ENCODE measurements at places on chromosomes 5 and 9.
A peak's percentile ranks its signal among the peaks of the same experiment; 100 is the strongest.

- DNase-seq: no peak
These were observed 421.3 kb downstream of the ACTL7B start for GRCh38 chr9:108434502-108434901.

DNA sequence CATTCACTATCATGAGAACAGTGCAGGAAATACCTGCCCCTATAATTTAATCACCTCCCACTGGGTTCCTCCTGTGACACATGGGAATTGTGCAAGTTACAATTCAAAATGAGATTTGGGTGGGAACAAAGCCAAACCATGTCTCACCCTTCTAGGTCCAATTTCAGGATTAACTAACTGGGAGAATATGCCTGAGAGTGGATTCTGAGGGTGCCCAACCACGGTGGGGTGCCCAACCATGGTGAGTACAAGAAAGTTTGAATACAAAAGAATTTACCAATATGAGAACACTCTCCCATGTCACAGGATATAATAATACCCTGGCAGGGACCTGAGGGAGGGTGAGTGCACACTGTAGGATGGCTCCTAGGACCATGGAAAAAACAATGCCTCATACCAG, 17.2 kb upstream of the GDA start:
- DNase-seq: peak; percentile 61

- no peak for DNase-seq
These were observed 165.9 kb downstream of the DENND1A start for GRCh38 chr9:123763910-123764588.

GRCh38 chr9:83622433-83622938, 457 bp upstream of the IDNK start:
- DNase-seq: no peak

DNA sequence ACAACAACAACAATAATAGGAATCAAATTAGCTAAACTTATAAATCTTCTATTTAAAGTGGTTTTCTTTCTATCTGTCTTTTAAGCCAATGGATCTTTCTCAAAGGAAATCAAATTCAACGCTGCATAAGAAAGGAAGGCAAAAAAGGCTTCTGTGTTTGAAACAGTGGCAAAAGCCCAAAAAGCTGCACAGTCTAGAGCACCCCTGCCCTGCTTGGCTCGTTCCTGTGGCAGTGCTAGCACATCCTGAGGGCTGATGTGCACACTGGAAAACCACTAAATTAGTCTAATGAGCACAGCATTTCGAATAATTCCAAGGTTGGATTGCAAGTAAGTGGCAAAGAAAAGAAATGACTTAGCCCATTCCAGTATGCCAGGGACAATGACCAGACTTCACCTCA, 80.7 kb downstream of the AP3B1 start:
- no peak for DNase-seq

- no peak for DNase-seq
These were observed 87.0 kb upstream of the TBCA start for GRCh38 chr5:77863181-77863580.

DNA sequence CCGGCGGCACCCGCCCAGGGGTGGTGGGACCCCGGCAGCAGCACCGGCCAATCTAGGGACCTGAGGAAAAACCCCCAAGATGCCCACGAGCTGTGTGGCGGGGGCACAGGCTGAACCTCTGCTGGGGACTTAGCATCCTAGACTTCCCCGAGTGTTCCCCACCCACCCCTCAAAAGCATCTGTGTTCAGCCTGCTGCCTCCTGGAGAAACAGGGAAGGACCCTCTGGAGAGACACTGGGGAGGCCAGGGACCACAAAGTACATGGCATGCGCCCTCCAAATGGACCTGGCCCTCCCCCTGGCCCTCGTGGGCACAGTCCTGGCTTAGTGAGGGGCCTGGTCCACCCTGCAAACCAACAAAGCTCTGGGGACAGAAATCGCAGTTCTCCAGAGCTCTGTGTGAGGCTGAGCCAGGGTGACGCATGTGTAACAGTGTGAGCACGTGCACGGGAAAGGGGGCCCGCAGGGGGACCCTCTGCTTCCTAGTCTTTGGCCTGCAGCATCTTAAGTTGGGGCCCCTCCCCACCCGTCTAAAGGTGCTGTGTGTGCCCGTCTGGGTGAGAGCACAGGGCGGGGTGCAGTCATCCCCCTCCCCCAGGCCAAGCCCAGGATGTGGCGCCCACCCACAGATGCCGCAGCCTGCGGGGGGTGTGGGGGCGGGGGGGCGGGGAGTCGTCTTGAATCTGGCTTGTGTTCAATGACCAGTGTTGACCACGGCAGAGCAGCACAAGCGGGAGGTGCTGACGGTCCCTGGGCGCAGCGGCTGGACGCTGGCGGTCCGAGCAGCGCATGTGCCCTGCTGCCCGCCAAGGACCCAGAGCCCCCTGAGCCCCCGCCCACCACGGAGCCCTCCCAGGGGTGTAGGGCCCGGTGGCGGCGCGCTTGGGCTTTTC, 672 bp upstream of the KCNT1 start:
- no peak for DNase-seq

- DNase-seq: peak; percentile 78
These were observed 76.3 kb downstream of the MUSK start for GRCh38 chr9:110744715-110745384.

- DNase-seq: no peak
These were observed 344.1 kb downstream of the TMEM38B start for GRCh38 chr9:106038266-106039001.

Measured in LoVo (cell line).